ENCODE measurements at places on chromosomes 7 and 10. TPM values are rescaled to one million over a fixed set of nuclear protein-coding genes. Genes with fewer than 3 reads are reported as not detected.

The CDH23 gene
- total RNA-seq = 0.20 TPM

The FBXW4 gene
- total RNA-seq = 40.7 TPM

The LBX1 gene
- not detected for total RNA-seq

The GPER1 gene
- 8.5 TPM for total RNA-seq

The CCNJ gene
- total RNA-seq = 4.0 TPM

The IGF2BP3 gene
- total RNA-seq = 16.5 TPM

Measured in subcutaneous preadipocyte (primary cell).